ENCODE measurements at places on chromosomes 16 and 17.
A peak's percentile ranks its signal among the peaks of the same experiment; 100 is the strongest.

- DNase-seq, result no peak
Measured at GRCh38 chr16:27678955-27679354, 129.0 kb downstream of the KATNIP start.

GRCh38 chr16:30472328-30472942 is at the start of gene ITGAL:
Gene ITGAL, plus strand, starts transcription at chr16:30472742. Its CDS starts 96 bp downstream, at chr16:30472838.
- DNase-seq, result no peak

GRCh38 chr17:42281571-42282096 is 5.4 kb upstream of the STAT5B start:
- peak; percentile 77 for DNase-seq

DNA sequence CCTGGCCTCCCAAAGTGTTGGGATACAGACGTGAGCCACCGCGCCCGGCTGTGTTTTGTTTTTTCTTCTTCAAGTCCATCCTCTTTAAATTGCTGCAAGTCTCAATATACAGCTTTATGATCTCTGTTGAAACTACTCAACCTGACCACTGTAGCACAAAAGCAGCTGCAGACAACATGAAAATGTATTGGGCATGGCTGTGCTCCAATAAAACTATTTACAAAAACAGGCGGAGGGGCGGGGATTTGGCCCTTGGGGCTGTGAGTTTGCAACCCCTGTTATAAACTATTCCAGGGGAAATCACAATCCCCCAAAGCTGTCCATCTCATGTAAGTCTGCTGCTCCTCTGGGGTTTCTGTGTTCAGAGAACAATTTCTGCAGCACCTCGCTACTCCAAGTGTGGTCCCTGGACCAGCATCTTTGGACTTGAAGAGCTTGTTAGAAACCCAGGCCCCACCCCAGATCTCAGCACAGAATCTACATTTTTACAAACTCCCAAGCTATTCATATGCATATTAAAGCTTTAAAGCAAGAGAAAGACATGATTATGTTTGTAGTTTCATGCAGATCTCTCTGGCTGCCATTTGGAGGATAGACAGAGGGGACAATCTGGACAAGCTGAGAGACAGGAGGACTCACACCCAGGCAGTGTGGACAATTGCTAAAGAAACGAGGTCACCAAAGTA is 33.6 kb downstream of the TEKT5 start:
- no peak for DNase-seq

- DNase-seq, result no peak
Measured at GRCh38 chr16:4461250-4462085, 13.0 kb downstream of the NMRAL1 start.

DNA sequence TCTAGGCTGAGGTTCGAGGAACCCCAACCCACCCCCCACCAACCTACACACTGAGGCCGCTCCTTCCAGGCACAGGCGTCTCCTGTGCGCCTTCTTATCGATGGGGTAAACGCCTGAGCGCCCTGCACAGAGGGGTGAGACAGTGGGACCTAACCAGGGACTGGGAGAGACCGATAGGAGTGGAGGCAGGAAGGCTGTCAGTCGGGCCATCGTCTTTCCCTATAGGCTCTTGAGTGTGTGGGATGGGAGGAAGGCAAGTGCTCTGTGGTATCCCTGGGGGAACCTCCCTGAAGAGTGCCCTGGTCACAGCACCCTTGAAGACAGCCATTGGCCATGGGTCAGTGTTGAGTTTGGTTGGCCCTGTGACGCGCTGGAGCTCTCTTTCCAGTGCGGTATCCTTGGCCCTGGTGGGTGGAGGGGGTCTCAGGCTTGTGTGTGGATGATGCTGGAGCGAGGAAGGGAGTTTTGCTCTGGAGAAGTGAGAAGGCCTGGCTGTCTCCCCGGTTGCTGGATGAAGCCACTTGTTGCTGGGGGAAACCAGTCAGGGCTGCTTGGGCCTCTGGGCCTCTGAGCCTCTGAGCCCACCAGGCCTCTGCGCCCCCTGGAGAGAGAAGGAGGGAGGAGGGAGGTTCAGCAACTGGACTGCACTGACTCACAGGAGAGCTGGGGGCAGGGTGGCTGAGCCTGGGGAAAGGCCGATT is 1.7 kb downstream of the GPRC5C start:
- no peak for DNase-seq

GRCh38 chr16:25922438-25922837 is 230.7 kb downstream of the HS3ST4 start:
- peak; percentile 72 for DNase-seq
